ENCODE measurements at places on chromosomes 4 and X.

DNA sequence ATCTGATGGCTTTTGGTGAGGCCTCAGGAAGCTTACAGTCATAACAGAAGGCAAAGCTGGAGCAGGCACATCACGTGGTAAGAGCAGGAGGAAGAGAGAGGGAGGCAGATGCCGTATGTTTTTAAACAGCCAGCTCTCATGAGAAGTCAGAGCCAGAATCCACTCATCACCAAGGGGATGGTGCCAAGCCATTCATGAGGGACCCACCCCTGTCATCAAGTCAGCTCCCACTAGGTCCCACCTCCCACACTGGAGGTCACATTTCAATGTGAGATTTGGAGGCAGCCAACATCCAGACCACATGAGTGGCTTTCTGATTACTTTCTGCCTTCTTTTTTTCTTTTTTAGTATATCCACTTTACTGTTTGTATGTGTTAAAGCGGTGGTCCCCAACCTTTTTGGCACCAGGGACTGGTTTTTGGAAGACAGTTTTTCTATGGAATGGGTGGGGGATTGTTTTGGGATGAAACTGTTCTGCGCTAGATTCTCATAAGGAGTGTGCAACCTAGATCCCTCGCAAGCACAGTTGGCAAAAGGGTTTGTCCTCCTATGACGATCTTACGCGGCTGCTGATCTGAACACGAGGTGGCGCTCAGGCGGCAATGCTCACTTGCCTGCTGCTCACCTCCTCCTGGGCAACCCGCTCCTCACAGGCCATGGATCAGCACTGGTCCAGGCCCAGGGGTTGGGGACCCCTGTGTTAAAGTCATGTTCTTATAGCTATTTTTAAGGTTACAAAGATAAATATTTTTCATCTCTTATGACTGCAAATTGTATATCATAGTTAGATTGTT, 61.7 kb downstream of the SLIT2 start:
- no peak overlapping the region for H3K27ac ChIP-seq
- H3K36me3 ChIP-seq, result no peaks in the 10 kb centered on the region
- H3K4me1 ChIP-seq, result no peaks in the 10 kb centered on the region
- no peak overlapping the region for H3K4me3 ChIP-seq

GRCh38 chr4:184310881-184311709, 93.4 kb upstream of the ENPP6 start:
- H3K27ac ChIP-seq, result no peak overlapping the region
- H3K36me3 ChIP-seq, result no peaks in the 10 kb centered on the region
- no peaks in the 10 kb centered on the region for H3K4me1 ChIP-seq
- no peak for DNase-seq
- H3K4me3 ChIP-seq, result no peak overlapping the region

DNA sequence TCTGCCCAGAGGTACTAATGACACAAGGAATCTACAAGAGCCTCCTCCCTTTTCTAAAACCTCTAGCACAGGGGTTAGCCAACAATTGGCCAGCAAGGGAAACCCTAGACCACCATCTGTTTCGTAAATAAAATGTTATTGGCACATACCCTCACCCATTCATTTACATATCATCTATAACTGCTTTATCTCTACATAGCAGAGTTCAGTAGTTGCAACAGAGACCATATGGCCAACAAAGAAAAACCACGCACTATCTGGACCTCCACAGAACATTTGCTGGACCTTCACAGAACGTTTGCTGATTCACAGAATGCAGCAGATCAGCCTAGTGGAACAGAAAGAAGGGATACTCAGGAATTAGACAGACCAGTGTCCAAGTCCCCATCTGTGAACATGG, 9.4 kb downstream of the SLC2A9 start:
- no peaks in the 10 kb centered on the region for H3K27me3 ChIP-seq
- no peak overlapping the region for H3K4me3 ChIP-seq
- H3K4me1 ChIP-seq, result 0 out of 2 replicates have a peak, but pooled peaks cover 1% of the 10 kb centered on the region
- H3K27ac ChIP-seq, result no peak overlapping the region

GRCh38 chrX:97358941-97359340, 475.2 kb downstream of the RPA4 start:
- H3K36me3 ChIP-seq, result no peaks in the 10 kb centered on the region
- no peaks in the 10 kb centered on the region for H3K27me3 ChIP-seq
- H3K27ac ChIP-seq, result no peak overlapping the region
- no peak overlapping the region for H3K4me3 ChIP-seq
- DNase-seq, result no peak

DNA sequence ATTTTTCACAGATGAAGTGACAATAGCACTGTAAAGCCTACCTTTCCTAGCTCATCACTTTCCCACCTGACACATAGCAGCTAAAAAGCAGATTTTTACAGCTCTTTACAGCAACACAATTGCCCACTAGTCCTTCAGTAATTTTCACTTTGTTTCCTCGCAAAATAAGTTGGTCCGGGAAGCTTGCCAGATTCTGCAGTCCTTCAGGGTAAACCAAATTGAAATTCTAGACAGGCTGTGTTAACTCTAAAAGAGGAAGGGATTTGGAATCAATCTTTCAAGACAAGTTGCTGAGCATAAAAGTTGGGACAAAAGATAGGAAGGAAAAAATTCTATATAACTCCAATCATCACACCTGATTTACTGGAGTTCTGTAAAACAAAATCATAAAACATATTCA, 8.7 kb downstream of the C1QTNF7 start:
- H3K4me3 ChIP-seq, result no peak overlapping the region
- no peaks in the 10 kb centered on the region for H3K36me3 ChIP-seq
- no peaks in the 10 kb centered on the region for H3K4me1 ChIP-seq
- H3K27ac ChIP-seq, result no peak overlapping the region

DNA sequence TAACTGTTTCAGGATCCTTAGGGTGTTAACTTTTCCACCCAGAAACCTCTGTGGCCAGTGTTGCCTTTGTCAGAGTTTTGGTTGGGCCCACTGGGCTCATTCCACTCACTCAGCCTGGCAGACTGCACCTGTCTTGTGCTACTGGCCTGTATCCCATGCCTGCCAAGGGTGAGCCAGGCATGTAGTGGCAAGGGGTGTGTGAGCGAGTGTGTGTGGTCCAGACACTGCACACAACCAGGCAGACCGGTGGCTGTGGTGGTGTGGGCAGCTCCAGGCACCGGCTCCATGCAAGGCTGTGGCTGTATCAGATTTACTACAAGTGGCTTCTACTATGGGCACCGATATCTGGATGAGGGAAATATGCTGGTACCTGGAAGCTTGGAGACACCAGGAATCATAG, 394.6 kb upstream of the DMD start:
- H3K4me3 ChIP-seq, result no peak overlapping the region
- H3K27ac ChIP-seq, result no peak overlapping the region
- H3K27me3 ChIP-seq, result no peaks in the 10 kb centered on the region
- no peaks in the 10 kb centered on the region for H3K4me1 ChIP-seq

Data from iPS DF 6.9 (cell line).